NCI-H748 treated with DMSO at 0.1 percent for 48 hours (cell line): ENCODE measurements at places on chromosomes 4 and X.

GRCh38 chr4:115664285-115664684, 550.9 kb upstream of the NDST4 start:
- no peak for DNase-seq

GRCh38 chr4:180057891-180058671, 2185.1 kb upstream of the TENM3 start:
- DNase-seq: peak; percentile 49

- no peak for DNase-seq
Observed at GRCh38 chr4:3112609-3113469, 38.4 kb downstream of the HTT start.

- no peak for DNase-seq
Observed at GRCh38 chr4:65538571-65538970, 131.7 kb downstream of the EPHA5 start.

DNA sequence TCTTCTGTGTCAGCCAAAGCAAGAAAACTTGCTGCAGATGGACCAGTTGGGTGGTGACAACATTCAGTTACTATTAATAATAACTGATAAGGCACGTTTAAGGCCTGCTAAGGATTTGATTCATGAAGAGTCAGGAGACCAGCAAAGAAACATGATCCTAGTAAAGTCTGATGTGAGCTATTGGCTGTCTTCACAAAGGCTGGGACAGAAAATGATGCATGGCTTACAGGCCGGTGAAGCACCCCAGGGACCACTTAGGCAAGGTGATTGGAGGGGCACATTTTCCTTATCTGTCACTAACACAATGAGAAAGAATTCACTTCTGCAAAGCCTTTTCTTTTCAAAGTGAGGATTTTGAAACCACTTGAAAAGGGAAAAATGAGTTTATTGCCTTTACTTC, 65.4 kb upstream of the TRPC3 start:
- DNase-seq: no peak

DNA sequence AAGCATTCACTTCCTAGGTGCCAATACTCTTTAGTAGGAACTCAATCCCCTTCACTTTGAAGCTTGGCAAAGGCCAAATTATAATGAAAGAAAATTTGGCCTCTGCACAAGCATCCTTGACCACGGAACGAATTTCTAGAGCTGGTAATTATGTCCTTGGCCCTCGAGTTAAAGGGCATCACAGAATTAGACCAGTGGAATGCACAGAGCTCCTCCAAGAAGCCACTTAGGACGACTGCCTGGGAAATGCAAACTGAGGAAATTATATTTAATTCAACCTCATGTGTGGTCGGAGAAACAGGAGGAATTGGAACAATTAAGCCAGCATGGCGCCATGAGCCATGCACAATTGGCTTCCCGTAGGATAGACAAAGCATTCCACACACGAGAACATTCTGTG, 59.3 kb downstream of the NLGN4X start:
- DNase-seq: no peak

- DNase-seq: no peak
Observed at GRCh38 chr4:98203332-98204235, 57.6 kb upstream of the RAP1GDS1 start.

DNA sequence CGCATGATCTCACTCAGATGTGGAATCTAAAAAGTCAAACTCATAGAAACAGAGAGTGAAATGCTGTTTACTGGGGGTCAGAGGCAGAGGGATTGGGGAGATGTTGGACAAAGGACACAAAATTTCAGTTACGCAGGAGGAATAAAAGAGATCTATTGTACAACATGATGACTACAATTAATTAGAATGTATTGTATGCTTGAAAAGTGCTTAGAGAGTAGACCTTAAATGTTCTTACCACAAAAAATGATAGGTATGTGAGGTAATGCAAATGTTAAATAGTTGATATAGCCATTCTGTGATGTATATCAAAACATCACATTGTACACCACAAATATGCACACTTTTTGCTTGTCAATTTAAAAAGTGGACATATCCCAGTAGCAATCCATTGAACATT, 36.1 kb upstream of the PHKA2 start:
- no peak for DNase-seq

- no peak for DNase-seq
Observed at GRCh38 chr4:1985294-1985693, 23.5 kb downstream of the NELFA start.

DNA sequence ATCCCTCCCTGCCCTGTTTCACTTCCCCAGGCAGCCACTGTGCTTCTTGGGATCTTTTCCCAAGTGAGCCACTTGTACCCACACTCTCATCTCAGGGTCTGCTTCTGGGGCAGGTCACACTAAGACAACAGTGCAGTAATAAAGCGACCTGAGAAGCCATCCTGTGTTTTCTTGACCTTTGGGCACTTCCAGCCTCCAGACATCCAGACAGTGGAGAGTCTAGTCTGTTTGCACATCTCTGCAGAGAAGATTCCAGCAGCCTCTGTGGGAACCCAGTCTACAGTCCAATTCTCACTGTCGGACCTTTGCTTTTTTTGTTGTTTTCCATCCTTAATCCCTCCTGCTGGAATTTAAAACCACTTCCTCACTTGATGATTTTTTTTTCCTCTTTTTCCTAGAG, 50.3 kb upstream of the ATP6AP2 start:
- no peak for DNase-seq

- no peak for DNase-seq
Observed at GRCh38 chr4:5284517-5284916, 233.2 kb downstream of the STK32B start.

DNA sequence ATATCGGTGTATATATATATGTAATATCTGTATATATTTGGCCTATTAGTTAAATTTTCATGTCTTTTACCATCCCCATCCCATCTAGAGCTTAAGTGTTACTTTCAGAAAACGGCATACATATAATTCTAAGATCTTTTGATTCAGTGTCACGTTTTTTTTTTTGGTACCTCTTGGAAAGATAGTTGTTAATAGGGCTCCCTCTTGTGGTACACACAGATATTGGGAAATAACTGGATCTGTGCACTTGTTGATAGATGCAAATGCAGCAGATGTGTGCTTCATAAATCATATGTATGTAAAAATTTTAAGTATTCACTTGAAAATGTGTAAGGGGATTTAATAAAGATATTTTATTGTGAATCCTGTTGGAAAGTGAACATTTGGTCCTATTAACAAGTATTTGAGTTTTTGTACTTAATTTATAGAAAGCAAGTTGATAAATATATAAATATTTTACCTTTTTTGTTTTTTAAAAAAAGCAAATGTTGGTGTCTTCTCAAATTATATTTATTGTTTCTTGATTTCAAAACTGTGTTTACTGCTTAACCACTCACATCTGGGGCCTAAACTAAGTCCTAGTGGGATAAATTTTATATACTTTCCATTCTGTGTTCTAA, 74.7 kb downstream of the PAQR3 start:
- peak; percentile 62 for DNase-seq

GRCh38 chr4:64130907-64131306, 278.3 kb downstream of the TECRL start:
- no peak for DNase-seq

DNA sequence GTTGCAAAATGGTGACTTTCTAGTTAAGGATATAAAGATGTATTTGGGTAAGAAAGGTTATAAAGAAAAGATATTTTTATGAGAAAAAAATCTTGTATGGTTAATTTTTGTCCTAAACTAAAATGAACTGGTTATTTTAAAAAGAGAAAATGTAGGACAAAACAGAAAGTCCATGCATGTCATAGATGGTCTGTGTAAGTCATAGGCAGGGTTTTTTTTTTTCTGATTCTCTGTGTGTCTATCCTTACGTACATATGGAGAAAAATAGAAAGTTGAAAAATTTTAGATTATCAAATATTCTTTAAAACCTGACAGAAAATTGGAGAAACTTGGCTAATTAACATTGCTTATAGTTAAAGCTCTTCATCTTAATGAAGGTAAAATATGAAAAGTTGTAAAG, 493.4 kb downstream of the IQCM start:
- no peak for DNase-seq

GRCh38 chr4:41451961-41452360, 86.0 kb upstream of the LIMCH1 start:
- peak; percentile 41 for DNase-seq

GRCh38 chr4:38590046-38590445, 74.0 kb upstream of the KLF3 start:
- no peak for DNase-seq

GRCh38 chr4:81470456-81471297, 1.0 kb downstream of the RASGEF1B start:
- peak; percentile 43 for DNase-seq

DNA sequence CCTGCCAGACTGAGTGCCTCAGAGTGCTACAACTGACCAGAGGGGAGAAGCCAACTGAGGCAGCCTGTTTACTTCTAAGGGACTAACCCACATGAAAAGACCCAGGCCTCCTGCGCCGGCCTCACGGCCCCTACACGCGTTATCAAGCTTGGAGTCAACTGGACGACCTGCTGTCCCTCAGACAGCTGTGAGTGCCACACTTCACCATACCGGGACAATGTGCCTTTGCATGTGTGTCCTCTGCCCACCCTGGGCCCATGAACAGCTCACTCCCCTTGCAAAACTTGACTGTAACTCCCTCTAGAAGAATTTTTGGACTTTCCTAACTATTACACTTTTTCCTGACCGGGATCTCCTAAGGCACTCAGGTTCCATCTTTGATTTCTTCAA, 1.8 kb downstream of the NOP14 start:
- no peak for DNase-seq

- no peak for DNase-seq
Observed at GRCh38 chr4:1910643-1911042, 39.5 kb downstream of the NSD2 start.

DNA sequence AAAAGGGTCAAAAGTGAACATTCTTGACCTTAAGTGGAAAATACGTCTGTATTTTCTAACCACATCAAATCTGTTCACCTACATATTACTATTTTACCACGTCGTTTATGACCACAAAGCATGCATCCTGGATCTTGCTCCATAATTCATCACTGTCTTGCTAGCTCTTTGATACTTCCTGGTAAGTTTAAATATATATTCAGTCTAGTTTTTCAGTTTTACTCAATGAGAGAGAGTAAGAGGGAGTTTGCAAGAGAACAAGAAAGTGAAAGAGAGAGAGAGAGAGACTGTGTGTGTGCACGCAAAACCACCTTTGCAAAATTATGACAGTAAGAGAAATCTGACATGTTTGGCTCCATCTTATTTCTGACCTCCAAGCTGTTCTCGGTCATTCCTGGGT, 173.7 kb upstream of the GALNTL6 start:
- DNase-seq: no peak

DNA sequence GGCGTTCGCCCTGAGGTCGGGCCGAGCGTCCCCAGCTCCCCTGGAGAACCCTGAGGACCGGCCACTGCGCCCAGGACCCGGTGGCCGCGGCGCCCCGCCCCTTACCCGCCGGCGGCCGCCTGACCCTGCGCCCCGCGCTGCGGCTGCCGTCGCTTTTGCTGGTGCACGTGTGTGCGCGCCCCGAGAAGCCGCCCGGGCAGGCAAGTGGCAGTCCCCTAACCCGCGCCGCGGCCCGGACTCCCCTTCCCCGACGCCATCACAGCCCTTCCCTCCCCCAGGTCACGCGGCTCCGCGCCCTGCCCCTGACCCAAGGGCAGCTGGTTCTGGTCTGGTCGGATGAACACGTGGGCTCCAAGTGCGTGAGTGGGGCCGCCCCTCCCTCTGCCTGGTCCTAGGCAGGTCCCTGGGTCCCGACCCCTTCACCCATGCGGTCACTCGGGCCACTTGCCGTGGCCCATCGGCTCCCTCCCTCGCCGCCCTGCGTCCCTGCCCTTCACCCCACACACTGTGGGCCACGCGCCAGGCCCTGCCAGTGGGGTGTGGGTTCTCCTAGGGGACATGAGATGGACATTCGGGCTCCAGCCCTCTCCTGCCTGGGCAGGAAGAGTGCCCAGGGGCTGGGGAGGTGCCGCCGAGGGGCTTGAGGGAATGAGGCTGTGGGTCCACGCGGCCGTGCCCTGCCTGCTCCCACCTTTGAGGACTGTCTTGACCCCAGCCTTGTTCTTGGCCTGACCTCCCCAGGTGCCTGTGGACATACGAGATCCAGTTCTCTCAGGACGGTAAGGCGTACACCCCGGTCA, 8.0 kb upstream of the FGFRL1 start:
- DNase-seq: no peak

DNA sequence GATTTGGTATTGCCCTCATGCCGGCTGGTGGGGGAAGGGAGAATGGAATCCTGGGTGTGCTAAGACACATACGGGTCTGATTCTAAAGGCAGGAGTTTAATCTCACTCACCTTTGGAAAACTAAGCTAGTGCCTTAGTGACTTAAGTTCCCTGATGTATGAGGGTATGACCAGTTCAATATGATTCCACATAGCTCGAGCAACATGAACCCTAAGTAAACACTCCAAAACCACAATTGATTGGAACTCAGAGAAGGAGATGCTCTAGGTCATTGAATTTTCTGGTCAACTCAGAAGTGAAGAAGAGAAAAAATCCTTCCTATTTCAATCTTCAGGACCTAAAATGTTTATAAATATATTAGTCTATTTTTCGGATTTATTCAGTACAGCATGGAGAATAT, 420.1 kb upstream of the INTU start:
- no peak for DNase-seq

DNA sequence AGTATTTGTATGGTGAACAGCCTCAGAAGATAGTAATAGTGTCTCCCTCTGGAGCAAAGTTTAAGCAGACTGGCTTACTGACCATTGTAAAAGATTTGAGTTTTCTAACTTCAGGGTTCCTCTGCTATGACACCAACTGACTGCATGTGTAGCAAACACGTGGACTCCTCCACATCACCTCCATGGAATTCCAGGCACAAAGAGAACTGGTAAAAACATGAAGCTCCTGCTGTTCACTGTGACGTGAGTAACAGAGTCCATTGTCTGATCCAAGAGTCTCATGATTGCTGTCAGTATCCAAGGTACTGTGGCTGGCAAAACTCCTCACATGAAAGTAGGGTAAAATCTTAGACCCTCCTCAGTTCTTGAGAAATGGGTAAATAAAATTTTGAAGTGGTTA, 107.6 kb upstream of the FAM9B start:
- no peak for DNase-seq

GRCh38 chr4:129337228-129337620, 241.3 kb downstream of the C4orf33 start:
- DNase-seq: no peak

DNA sequence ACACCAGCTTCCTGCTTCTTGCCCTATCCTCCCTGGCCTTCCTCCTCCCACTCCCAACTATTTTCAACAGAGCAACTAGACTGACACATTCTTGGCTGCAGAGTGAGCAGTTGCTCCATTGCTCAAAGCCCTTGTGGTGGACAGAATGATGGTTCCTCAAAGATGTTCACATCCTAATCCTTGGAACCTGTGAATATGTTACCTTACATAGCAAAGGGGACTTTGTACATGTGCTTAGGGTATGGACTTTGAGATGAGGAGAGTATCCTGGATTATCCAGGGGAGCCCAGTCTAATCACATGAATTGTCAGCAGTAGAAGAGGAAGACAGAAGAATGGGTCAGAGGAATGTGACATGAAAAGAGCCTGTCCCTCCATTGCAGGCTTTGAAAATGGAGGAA, 24.9 kb upstream of the HOPX start:
- no peak for DNase-seq

- no peak for DNase-seq
Observed at GRCh38 chr4:27791640-27792039, 931.0 kb downstream of the STIM2 start.

- peak; percentile 66 for DNase-seq
Observed at GRCh38 chr4:78938868-78939666, at the start of gene PAQR3. Gene PAQR3 (minus strand): TSS chr4:78939438. CDS start chr4:78939224, 214 bp downstream.

GRCh38 chr4:1758306-1759121, 34.6 kb upstream of the FGFR3 start:
- no peak for DNase-seq
